Ureter (tissue), 1 donor: ENCODE measurements at places on chromosomes 3 and 15.

- no peak for DNase-seq
These were observed 30.4 kb upstream of the KLHL25 start for GRCh38 chr15:85825118-85825517.

DNA sequence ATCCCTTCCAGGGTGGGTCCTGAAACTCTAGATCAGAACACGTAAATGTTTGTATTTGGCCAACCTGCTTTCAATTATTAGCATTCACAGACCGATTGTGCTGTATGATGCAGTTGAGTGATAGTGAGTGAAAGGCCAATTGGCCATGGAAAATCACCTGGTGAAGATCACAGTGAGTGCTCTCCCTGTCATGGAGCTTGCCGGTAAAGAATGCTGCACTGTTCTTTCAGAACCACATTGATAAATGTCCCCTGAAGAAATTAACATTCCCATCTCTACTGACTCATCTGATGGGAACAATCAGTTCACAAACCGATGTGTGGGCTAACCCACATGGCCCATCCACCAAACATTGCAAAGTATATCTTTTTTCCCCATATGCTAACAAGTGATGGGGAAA lies 324.8 kb upstream of the TBL1XR1 start:
- DNase-seq: no peak

DNA sequence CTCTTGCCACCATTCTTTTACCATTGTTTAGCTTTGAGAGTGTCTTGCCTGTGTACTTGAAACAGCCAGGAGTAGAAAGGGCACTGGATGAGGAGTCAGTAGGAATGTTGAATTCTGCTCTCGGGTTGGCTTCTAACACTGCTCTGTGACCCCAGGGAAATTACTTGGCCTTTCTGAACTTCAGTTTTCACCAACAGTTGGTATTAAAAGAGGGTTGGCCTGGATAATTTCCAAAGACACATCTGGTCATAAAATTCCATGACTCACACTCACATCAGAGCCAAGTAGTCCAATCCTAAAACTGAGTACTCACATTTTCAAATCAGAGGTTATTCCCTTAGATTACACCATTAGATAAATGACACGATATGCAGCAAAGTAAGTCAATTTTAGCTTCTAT lies 141.6 kb downstream of the ECT2 start:
- no peak for DNase-seq

- DNase-seq: no peak
These were observed 165.3 kb downstream of the GOLIM4 start for GRCh38 chr3:167930453-167930852.
